BJ (cell line): ENCODE measurements at places on chromosomes 1 and 21.

- no peak for DNase-seq
These were observed 823 bp downstream of the ENAH start for GRCh38 chr1:225651872-225652728.

DNA sequence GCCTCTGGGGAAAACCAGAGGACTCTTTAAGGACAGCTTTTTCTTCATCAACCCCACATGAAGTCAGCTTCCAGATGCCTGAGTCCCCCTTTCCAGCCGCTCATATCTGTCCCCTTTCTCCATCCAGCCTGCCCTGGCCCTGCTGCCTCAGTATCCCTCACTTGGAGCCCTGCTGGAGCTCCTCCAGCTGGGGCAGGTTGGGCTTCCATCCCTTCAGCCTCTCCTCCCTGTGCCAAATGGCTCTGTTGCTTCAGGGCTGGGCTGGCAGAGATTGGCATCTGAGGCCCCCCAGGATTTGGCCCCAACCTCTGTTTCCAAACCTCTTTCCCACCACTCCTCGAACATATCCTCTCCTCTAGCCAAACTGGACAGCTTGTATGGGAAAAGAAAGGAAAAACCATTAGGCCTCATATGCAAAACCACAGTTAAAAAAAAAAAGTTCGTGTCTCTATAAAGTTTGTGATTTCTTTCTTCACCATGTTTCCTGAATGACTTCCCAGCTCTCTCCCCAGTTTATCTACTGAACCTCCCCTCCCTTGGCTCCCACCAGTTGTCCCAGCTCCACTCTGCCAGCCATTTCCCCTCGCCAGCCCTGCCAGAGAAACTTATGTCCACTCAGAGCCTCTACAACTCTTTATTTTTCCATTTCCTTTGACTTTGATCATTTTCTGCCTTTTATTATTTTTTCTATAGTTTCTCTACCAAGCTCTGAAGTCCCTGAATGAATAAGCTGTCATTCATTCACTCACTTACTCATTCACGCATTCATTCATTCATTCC, 217.9 kb downstream of the FOXD2 start:
- no peak for DNase-seq

DNA sequence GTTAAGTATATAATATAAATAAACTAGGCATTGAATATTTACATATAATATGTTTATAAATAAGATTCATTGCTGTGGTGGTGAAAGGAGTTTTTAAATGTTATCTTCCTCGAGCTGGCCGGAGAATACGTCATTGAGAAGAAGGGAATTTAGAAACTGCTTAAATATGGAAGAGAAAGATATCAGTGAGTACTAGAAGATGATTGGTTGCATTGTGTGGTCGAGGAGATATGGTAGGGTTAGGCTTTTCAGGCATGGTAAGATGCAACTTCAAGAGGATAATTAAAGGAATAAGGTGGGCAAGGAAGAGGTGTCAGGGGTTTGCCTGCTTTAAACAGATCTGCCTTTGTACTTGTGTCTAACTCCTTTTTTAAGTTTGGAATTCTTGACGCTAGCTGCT, 73.5 kb downstream of the RPS6KC1 start:
- no peak for DNase-seq

DNA sequence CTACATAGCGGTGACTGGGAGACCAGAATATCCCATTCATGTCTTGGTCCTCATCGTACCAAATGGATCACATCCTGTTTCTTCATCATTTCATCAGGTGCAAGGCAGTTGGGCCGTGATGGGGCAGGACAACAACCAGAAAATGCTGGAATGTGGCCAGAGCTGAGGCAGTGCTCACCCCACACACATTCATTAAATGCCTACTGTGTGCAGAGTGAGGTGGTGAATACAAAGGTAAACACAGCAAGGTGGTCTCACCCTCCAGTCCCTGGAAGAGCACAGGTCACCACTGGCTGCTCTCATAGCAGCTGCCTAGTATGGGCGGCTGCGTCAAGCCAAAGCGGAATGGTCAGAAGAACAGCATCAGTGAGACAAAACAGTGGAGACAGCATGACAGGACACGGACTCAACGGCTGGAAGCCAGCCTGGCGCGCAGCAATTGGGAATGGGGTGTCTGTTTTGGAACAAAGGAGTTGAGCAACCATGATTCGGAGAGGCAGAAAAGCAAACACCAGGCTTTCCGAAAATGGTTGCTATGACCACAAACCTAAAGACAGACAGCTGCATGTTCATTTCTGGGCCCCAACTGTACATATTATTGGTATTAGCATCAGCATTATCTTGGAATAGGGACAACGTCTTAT, 5.6 kb upstream of the ADAMTSL4 start:
- no peak for DNase-seq

DNA sequence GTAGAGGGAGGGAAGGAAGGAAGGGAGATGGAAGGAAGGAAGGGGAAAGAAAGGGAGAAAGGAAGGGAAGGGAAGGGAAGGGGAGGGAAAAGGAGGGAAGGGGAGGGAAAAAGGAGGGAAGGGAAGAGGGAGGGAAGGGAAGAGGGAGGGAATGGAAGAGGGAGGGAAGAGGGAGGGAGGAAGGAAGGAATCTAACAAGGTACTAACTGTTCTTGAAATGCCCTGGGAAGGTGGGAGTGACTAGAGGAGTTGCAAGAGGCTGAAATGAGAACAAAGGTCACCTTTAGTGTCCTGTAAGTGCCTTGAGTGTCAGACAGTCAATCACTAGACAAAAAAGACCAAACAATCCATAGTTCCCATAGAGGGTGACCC, 2.3 kb upstream of the ATP2B4 start:
- DNase-seq = no peak

DNA sequence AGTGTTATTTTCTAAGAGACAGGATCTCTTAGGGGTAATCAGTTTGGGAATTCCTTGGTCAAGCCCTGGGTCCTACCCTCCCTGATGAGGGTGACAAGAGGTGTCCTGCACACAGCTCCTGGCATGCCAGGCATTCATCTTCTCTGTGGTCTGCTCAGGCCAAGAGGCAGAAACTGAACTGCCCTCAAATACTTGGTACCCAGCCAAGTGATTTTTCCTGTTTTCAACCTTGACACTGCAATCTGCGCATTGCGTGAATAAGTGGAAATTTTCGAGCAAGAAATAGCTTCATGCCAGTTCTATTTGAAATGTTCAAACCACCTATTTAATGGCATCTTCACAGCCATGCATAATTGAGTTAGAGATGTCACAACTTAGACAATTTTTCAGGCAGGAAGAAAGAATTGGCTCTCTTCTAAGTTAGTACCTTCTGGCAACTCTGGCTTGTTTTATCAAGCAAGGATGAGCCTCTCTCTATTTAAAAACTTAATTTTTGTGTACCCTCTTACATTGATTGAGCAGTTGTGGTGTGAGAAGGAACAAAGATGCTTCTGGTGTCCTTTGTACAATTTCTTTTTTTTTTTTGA, 27.0 kb downstream of the DNM3 start:
- no peak for DNase-seq
